Natural killer cell treated with Interleukin-12 subunit alpha and Interleukin-12 subunit beta and Interleukin-15 and Interleukin-18, amount 100 ng/mL, for 72 hours (primary cell): ENCODE measurements at places on chromosomes 4 and X. TPM values are rescaled to one million over a fixed set of nuclear protein-coding genes. Genes with fewer than 3 reads are reported as not detected.

DNA sequence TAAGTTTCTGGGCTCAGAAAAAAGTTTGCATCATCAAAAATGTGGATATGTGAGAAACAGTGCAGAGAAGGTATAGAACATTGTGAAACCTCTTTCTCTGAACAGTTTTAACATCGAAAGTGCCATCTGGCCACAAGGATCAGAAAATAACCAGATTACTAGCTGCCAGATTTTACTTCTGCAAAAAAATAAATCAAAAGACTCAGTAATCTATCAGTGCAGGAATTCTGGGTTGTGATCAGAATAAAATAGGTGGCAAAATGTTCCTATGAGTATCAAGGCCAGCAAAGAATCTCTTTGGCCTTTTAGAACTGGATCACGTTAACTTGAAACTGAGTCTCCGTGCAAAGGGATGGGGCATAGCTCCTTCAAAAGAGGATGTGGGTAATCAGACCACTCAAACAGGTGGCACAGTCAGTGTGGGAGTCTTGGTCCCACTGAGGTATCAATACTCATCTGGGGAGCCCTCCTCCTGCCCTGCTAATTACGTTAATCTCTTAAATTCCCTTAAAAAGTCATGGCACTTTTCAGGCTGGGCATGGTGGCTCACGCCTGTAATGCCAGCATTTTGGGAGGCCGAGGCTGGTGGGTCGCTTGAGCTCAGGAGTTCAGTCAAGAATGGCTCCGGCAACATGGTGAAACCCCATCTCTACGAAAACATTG is 26.7 kb upstream of the RBM47 start:
- no peak for DNase-seq

GRCh38 chr4:3411676-3412075 is 30.1 kb upstream of the HGFAC start:
- DNase-seq, result no peak

DNA sequence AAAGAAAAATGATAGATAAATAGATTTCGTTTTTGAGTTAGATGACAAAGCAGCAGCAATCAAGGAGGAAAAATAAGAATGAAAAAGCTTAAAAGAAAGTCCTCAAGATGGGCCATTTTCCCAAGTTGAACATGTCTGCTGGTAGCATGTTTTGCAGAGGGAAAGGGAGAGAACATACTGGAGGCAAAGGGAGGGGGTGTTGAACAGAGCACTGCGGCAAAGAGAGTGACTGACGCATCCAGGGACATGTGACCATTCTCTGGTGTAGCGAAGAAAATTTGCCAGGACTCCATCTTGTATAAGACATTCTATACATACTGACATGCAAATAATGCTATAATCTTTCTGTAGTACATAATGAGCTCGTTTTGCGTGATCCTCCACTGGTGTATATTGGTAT is 1.2 kb downstream of the LINC00632 start:
- no peak for DNase-seq

DNA sequence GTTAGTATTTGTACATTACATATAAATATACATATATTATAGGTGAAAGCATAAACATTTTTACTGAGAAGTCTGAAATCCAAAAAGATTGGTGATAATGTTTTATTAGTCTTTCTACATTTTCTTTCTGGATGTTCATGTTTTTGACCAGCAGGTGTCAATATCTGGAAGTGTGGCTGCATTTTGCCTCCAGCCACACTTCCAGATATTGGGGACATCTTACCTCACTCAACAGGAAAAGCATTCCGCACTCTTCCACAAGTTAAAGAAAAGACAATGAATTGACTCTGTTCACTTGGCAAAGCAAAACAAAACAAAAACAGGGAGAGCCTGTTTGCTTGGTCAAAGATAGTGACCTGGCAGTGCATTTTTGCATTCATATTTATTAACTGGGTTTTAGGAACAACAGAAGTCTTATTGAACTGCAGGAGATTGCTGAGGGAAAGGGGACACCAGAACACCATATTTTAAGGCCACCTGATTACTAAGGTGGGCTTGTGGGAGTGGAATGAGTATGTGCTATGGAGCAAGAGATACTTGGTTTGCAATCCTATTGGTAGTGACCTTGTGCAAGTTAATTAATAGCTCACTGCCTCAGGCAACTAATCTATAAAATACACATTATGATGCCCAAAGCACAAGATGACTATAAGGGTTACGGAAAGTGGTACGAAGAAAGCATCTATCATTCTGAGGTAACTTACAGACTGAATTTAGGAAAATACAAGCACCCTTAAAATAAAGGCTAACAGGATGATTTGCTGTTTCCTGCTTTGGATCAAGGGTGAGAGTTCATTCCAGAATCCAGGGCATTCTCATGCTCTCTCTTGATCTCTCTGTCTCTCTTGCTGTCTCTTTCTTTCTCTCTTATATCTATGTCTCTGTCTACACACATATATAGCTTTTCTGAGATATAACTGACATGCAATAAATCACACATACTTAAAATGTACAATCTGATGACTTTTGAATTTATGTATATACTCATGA is 389.9 kb upstream of the EMCN start:
- DNase-seq, result no peak

- DNase-seq, result no peak
Observed at GRCh38 chr4:89100853-89101252, 10.5 kb upstream of the TIGD2 start.

DNA sequence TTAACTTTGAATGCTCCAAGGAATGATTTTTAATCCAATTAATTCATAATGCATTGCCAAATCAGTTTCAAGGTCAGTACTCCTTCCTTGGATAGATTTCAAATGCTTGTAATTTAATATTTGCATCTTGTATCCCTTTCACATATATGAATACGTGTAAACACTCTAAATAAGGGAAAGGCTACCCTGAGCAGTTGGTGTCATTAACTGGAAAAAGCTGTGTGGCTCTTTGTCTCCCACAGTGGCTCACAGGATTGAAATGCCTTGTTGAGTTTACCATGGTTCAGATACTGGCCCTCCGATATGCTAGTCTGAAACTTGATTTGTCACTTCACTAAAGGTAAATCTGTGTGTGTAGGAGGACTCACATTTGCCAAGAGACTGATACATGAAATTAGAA is 16.7 kb upstream of the ACOT9 start:
- DNase-seq, result no peak

GRCh38 chr4:2771264-2771663 is 15.1 kb upstream of the TNIP2 start:
- DNase-seq, result no peak

GRCh38 chr4:80153874-80154544 is 43.3 kb upstream of the PRDM8 start:
- no peak for DNase-seq

- no peak for DNase-seq
Observed at GRCh38 chrX:105645667-105646357, 176.5 kb upstream of the NRK start.

DNA sequence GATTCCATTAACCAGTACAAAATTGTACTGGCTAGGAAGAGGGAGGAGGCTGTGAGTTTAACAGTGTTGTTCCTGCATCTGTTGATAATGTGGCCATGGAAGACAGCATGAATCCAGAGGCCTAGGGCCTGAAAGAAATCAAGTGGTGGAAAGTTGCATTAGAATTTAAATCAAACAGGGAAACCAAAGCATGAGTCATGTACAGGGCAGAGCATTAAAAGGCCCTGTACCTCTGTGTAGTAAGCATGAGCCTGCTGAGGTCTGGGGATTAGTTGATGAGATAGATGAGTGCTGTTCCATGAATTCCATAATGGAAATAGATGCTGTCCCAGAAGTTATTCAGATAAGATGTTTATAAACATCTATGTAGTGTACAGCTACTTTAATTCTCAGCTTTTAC is 58.3 kb downstream of the MID1IP1 start:
- DNase-seq, result no peak

GRCh38 chr4:42732776-42733175 is 75.9 kb upstream of the ATP8A1 start:
- no peak for DNase-seq

DNA sequence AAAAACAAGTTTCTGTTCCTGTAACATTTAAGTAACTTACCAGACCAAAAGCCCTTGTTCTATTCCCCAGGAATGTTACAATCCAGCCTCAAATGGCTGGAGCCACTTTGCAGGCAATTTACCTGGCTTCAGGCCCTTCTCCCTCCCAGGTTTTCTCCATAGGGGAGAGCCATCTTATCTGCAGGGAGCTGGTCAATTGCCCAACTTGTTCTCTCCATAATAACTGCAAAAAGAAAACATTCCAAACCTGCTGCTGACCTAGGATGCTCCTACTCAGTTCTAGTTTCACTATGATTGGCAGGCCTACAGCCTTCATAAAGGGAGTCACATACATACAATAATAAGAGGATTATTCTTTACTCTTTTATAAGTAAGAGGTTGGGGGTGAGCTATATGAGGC is 670.7 kb downstream of the PCDH7 start:
- DNase-seq, result no peak

RASL11B gene
- not detected for total RNA-seq

NEIL3 gene
- total RNA-seq, result 5.9 TPM

SMARCA1 gene
- total RNA-seq, result not detected

CLDN22 gene
- not detected for total RNA-seq

SRPK3 gene
- not detected for total RNA-seq

CXCL9 gene
- total RNA-seq, result 0.57 TPM

PROM1 gene
- 0.92 TPM for total RNA-seq
